Colonic mucosa (tissue), 4 donors: ENCODE measurements at places on chromosomes 7 and 10. TPM values are rescaled to one million over a fixed set of nuclear protein-coding genes. Genes with fewer than 3 reads are reported as not detected.
A peak's percentile ranks its signal among the peaks of the same experiment; 100 is the strongest.

Gene ARHGEF5
- 83.6 TPM for total RNA-seq

Gene LRRD1
- not detected for total RNA-seq

Gene UNCX
- total RNA-seq = not detected

DNA sequence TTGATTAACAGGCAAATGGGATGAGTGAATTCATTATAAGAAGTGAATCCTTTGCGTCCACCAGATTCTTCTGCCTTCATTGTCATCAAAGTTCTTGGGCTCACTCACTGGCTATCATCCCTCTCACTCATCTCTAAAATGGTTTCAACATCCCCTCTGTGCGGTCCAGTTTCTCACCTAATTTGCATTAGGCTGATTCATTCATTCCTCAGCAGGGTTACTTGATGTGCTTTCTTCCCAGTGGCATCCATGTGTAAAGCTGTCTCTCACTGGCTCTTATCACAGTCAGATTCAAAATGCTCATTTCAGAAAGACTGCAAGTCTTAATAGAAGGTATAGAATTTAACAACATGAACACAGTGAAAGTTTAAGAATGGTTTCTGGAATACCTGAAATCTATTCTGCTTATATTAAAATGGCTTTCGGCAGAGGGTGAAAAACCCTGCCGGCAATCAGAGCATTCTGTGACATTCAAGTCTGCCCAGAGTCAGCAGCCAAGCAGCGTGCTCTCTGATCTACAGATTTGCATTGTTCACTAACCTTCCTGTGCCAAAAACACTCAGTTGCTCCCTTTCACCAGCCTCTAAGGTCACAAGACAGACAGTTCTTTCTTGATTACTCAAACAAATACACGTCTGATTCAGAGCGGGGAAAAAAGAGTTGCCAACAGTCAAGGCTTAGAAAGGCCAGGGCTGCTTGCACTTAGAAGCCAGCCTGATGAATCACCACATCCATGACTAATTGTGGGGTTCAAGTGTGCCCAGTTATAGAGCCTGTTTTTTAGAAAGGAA lies 106.7 kb downstream of the TES start:
- no peaks in the 10 kb centered on the region for H3K36me3 ChIP-seq
- H3K4me3 ChIP-seq = no peak overlapping the region
- H3K4me1 ChIP-seq = no peaks in the 10 kb centered on the region
- DNase-seq = peak; percentile 20
- H3K27ac ChIP-seq = peak overlapping the region; percentile 3

Gene SLC39A12
- 0.13 TPM for total RNA-seq

Gene STAMBPL1
- 20.4 TPM for total RNA-seq

- H3K4me1 ChIP-seq = no peaks in the 10 kb centered on the region
- peak overlapping the region; percentile 52 for H3K4me3 ChIP-seq
- H3K36me3 ChIP-seq = no peaks in the 10 kb centered on the region
These were observed 621 bp upstream of the FAM13C start for GRCh38 chr10:59362959-59363381.

Gene PALS2
- total RNA-seq = 6.7 TPM

DNA sequence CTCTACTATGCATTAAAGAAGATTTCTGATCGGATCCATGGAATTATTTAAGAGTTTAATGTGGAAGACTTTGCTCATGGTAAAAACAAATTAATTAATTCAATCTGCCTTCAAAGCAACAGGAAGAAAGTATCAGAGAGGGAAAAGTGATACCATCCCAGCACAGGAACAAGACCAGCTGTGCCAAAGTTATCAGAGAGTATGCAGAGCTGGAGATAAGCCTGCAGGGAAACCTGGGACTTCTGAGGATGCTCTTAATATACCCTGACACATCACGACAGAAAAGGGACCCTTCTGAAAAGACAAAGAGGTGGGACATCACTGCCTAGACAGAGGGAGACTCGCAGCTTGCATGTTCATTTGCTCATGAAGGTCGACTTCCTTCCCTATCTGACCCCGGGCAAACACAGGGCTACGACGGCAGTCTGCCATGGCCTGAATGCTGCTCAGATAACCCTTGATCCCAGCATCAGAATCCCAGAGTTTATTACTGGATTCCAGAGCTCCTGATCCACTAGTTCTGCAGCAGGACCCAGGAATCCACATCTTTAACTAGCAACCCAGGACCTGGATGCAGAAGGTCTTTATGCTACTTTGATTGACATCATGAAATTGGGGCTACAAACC lies 29.5 kb downstream of the FAM171A1 start:
- no peaks in the 10 kb centered on the region for H3K36me3 ChIP-seq
- no peak overlapping the region for H3K4me3 ChIP-seq
- H3K27ac ChIP-seq = no peak overlapping the region
- peaks cover 4% of the 10 kb centered on the region for H3K4me1 ChIP-seq

Gene ARHGAP22
- 0.86 TPM for total RNA-seq
